ENCODE measurements at places on chromosomes 2 and 18.

DNA sequence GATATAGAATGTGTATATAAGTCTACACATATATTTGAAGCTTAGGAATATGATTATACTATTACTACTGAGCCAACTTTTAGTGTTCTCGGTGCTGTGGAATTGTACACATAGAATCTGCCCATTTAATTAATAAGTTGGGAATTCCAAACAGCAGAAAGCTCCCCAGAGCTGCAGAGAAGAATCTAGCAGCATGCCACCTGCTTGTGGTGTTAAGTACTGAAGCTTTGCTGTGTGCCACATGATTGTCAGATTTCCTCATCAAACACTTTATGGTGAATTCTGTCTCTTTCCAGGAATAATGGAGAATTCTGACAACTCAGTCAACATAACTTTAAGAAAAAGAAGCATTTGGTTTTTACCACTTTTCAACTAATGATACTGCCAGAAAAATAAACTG lies 117.8 kb downstream of the WDSUB1 start:
- DNase-seq = no peak

DNA sequence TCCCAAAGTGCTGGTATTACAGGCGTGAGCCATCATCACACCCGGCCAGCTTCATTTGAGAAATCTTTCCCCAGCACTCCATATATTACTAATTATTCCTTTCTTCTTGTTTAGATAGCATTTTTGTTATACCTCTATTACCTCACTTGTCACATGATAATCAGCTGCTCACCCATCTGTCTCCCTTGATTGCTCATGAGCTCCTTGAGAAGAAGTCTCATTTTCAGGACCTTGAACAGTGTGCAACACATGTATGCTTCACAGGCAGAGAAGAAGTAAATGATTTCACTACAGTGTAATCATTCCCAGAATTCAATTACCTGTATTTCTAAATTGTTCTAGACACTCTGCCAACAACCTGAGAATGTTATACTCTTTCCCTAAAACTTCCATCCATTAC lies 6.2 kb downstream of the PAIP2B start:
- DNase-seq = no peak

- no peak for DNase-seq
Measured at GRCh38 chr2:30417253-30417652, 29.8 kb upstream of the LCLAT1 start.

DNA sequence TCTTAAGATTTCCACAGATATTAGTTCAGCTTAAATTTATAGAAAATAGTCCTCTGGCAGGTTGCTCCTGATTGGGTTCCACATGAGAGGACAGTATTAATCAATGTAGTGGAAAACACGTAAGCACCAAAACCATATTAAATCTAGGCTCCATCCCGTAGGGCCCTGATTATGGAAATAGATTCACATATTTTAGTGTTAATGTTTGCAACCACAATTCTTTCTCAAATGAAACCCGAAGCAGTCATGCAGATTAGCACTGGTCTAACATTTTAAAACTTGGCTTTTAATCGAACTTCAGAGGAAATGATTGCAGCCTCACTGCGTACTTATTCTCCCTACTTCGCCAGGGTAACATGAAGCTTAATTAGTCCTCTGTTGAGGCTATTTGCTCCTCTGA lies 60.9 kb downstream of the METTL4 start:
- DNase-seq = no peak

- DNase-seq = no peak
Measured at GRCh38 chr2:157898591-157898996, 22.5 kb upstream of the ACVR1 start.

- DNase-seq = no peak
Measured at GRCh38 chr2:30666266-30666874, 140.9 kb downstream of the CAPN13 start.

GRCh38 chr2:205293559-205293958 lies 388.7 kb upstream of the NRP2 start:
- DNase-seq = no peak

DNA sequence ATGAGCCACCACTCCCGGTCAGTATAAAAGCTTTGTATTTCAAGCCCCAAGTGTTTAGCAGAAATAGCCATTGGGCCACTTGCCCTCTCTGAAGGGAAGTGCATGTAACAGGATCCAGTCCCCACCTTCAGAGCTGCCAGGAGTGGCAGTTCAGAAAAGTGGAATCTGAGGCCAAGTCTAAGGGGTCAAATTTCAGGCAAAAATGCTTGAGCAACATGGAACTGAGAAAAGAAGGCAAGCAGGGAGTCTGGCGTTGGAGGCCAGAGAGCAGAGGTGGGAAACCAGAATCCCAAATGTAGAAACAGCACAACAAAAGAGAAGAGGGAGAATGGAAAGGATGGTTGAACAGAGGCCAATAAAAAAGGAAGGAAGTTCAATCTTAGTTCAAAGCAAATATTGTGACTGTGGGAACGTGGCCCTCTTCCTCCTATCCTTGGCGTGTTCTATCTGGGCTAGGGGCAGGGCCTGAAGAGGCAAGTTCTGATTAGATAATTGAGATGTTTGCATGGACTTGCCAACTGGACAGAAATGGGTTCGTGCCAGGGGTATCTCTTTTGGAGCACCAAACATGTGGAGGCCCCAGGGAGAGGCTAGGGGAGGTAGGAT lies 102.2 kb downstream of the AP1S3 start:
- DNase-seq = no peak
